ENCODE measurements at places on chromosomes 11 and 22.

- DNase-seq = peak; percentile 27
Observed at GRCh38 chr22:46149512-46150033, 753 bp upstream of the PPARA start.

GRCh38 chr11:60781286-60781980 is 3.7 kb upstream of the MS4A10 start:
- no peak for DNase-seq

DNA sequence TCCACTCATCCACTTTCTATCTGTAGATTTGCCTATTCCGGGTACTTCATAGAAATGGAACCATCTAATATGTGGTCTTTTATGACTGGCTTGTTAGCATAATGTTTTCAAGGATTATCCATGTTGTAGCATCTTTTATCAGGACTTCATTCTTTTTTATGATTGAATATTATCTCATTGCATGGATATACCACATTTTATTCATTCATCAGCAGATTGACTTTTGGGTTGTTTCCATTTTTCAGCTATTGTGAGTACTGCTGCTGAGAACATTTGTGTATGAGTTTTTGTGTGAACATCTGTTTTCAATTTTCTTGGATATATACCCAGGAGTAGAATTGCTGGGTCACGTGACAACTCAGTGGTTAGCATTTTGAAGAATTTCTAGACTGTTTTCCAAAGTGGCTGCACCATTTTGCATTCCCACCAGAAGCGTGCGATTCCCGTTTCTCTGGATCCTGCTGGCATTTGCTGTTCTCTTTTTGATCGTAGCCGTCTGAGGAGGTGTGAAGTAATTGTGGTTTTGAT is 8.9 kb downstream of the DERL3 start:
- DNase-seq = no peak

- no peak for DNase-seq
Observed at GRCh38 chr11:113168354-113169342, 145.7 kb upstream of the TTC12 start.

All from activated CD4-positive, alpha-beta T cell treated with anti-CD3 and anti-CD28 coated beads, Interleukin-2, amount 50 U/mL, for 1 hour (primary cell).